Lung (tissue), 17 donors: ENCODE measurements at places on chromosomes 3 and 15.

DNA sequence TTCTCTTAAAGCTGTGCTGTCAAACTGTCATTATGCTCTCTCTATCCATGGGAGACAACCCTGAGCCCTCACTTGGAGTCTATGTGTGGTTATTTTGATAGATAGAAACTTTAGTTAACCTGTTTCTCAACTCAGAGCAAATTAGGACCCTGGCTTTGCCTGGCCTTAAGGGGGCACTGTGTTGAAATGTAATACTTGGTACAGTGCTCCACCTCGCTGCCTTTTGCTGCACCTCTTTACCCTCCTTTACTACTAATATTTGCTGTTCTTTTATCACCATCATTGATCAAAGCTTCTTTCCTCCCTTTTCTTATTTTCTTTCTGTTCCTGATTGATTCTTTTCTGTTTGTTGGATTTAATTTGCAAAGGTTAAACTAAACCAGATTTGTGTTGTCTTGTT, 34.3 kb downstream of the STT3B start:
- no peak for DNase-seq

GRCh38 chr3:194976049-194976451, 290.4 kb downstream of the FAM43A start:
- DNase-seq: no peak

- no peak for DNase-seq
Measured at GRCh38 chr3:38560996-38561717, 65.0 kb downstream of the EXOG start.

GRCh38 chr3:127951276-127951675, 36.2 kb downstream of the KBTBD12 start:
- no peak for DNase-seq

DNA sequence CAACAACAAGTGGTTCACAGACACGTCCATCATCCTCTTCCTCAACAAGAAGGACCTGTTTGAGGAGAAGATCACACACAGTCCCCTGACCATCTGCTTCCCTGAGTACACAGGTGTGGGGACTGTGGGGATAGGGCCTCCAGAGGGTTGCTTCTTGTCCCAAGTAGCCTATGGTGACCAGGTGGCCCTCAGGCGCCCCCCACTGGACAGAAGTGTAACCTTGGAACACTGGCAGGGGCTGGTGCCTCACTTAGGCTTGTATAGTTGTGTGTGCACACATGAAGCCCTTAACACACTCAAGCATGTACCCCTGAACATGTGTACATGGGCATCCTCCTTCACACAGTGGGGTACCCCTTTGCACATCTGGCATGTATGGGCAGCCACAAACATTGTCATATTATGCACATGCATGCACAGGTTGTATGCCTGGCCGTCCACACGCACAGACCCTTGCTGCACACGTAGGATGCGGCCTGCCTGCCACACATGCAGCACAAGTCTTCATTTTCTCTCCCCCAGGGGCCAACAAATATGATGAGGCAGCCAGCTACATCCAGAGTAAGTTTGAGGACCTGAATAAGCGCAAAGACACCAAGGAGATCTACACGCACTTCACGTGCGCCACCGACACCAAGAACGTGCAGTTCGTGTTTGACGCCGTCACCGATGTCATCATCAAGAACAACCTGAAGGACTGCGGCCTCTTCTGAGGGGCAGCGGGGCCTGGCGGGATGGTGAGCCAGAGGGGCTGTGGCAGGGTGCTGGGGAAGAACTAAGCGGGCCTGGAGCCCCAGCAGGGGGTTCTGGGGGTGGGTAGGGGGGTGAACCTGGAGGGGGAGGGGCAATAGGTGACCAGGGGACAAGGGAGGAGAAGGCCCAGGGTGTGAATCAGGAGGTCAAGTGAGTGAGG, 11.7 kb upstream of the SEMA3B start:
- DNase-seq: no peak

GRCh38 chr15:42742149-42742548, 5.2 kb upstream of the CDAN1 start:
- no peak for DNase-seq

GRCh38 chr3:194945508-194945907, 259.8 kb downstream of the FAM43A start:
- DNase-seq: no peak

- DNase-seq: no peak
Measured at GRCh38 chr15:81282911-81283310, 41.0 kb downstream of the STARD5 start.

GRCh38 chr15:41877631-41878354, 16.1 kb downstream of the SPTBN5 start:
- no peak for DNase-seq

DNA sequence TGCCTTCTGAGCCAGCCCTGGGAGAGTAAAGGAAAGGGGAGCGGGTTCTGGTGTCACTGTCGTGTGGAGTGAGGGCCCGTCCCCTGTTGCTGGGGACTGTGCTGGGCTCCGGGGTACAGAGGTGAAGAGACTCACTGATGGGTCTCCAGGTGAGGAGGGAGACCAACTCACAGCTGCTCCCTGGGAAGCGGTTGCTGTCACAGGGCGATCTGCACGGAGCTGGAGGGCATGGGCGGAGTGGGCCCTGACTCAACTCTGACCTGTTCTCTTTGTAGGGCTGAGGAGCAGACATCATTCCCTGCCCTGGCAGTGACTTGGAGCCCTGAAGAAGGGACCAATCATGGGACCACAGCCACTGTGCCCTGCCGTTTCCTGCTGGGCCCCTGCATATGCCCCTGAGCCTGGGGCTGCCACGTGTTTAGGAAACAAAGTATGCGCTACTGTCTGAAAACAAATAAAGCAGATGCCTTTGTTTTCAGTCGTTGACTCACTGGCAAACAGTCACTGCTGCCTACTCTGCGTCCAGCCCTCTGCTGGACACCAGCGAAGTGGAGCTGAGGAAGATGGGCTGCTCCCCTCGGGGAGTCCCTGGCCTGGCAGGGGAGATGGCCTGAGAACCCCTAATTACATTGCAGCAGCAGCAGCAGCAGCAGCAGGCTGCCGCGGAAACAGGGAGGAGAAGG, 22.9 kb upstream of the PLXNA1 start:
- DNase-seq: no peak

- no peak for DNase-seq
Measured at GRCh38 chr15:66291816-66292570, 1.4 kb upstream of the DIS3L start.

DNA sequence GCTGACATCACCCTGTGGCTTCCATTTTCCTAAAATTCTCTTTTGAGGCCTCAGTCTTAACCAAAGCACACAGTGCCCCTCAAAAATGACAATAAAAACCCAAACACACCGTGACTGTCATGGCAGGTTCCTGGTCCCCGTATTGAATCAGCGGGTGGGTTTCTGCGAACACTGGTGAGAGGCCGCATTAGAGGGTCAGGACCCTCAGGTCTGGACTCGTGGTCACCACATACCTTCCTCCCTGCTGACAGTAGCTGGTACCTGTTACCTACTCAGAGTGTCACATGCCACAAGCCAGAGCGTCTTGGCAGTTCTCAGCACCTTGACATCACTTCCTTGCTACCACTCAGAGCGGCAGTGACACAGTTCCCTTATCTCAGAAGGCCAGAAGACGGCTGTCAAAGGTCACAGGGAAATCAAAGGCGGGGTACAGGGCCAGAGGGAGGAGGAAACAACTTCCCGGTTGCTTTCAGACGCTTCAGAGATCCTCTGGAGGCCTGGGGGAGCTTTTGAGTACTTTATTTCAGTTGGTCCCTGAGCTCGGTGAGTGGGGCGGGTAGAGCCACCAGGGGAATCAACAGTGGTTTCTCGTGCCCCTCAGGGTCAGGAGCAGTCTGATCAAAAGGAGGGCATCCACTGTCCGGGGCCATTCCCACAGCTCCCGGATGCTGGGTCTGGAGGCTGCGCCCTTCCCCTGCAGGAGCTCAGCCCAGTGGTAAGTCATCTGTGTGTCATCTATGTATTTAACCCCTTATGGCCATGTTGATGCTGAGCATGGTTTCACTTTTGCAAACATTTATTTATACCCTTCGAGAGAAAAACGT, at the start of the genes CCR5AS and CCRL2:
Gene CCR5AS, minus strand, starts transcription at position 279 of the 824 bp plus-strand sequence.
Gene CCRL2, plus strand, starts transcription at position 472 of the 824 bp plus-strand sequence. CDS start 821 bp downstream, outside the sequence.
- peak; percentile 78 for DNase-seq

GRCh38 chr15:98955961-98956723, 51.5 kb downstream of the PGPEP1L start:
- DNase-seq: peak; percentile 78

DNA sequence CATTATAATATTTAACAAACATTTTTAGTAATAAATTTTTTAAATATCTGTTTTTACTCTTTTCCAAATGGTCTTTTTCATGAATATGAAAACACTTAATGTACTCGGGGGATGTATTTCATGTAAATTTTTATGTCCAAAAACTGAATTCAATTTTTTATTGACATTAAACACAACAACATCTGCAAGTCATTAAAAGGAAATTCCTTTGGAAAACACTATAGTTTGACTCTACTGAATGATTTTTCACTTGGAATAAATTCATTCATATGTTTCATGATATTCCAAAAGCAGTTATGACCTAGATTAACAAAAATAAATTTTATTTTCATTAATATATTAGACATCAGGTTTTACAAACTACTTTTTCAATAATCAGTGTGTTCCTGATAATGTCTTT, 239.8 kb upstream of the AGTR1 start:
- DNase-seq: no peak

DNA sequence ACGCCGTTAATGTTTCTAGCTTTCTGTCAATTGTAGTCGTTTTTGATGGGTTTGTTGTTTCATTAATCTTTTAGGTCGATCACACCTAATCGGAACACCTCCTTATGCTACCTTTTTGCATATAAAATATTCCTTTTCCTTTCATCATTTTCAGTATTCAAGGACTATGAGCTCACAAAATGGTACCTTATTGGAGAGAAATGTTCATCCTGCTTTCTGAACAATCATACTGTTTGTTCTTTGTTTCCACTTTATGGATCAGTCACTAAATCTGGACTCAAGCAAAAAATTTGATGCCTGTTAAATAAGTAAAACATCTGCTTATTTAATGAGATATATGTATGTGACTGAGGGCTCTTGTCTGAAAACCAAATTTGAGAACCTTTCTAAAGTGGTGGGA, 1.1 kb downstream of the KIF15 start:
- DNase-seq: no peak

- no peak for DNase-seq
Measured at GRCh38 chr3:122004991-122005565, 17.0 kb downstream of the ILDR1 start.

- no peak for DNase-seq
Measured at GRCh38 chr3:188559072-188559429, 405.1 kb downstream of the LPP start.

GRCh38 chr15:31271711-31272557, 54.7 kb upstream of the KLF13 start:
- no peak for DNase-seq

DNA sequence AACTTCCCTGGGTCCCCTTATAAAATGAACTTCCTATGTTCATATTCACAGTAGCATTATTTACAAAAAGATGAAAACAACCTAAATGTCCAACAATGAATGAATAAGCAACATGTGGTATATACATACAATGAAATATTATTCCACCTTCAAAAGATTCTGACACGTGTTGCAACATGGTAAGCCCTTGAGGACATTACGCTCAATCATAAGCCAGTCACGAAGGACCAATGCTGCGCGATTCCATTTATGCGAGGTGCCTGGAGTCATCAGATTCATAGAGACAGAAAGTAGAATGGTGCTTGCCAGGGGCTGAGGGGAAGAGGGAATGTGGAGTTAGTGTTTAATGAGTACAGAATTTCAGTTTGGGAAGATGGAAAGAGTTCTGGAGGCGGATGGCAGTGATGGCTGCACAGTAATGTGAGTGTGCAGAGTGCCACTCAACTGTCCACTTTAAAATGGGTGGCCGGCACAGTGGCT, 88.8 kb upstream of the ALDH1A3 start:
- DNase-seq: no peak

- no peak for DNase-seq
Measured at GRCh38 chr3:155032918-155033317, 47.2 kb upstream of the MME start.

- DNase-seq: no peak
Measured at GRCh38 chr3:113143353-113143752, 68.0 kb upstream of the BOC start.

DNA sequence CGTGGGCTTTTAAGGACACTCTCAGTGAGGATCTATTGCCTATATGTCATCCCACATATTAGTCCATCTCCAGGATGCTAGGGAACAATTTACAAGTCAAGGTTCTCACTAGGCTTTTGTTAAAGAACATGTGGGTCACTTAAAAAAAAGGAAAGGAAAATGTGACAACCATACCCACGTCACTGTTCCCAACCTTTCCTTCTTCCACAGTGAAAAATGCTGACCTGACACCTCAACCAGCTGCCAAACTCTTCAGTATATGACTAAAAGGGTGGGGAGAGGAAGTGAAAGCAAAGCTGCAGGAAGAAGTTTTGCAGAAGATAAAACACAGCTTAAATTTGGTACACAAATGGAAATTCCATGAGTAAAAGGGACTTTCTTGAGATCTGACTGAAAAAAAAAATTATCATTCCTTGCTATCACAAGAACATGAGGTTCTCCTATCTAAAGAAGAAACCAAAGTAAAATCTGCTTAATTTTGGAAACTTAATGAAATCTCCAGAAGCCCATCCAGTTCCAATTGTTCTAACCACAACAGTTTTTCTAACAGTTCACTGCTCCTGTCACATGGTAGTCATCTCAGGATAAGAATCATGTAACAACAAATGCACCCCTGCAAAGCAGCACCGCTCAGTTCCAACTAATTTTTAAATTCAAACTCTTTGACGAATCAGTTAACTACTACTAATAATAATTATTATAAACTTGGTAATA, 117.0 kb upstream of the TSPAN3 start:
- DNase-seq: peak; percentile 81

DNA sequence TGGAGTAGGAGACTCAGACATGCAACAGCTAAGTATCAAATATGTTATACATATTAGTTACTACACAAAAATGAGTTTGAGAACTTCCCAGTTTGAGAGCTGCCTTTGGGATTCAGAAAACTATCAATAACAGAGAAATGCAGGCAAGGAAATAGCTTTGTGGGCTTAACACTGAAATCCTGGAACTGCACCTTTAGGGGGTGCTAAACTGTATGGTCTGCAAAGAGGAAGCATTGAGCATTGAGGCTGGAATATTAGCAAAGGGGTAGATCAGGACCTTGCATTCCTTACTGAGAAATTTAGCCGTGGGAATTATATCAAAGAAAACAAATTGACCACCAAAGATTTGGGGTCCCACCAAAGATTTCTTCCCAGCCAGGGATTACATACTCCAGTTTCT, 580.0 kb downstream of the ZNF385D start:
- no peak for DNase-seq

- no peak for DNase-seq
Measured at GRCh38 chr15:79939399-79939798, 31.6 kb downstream of the BCL2A1 start.

- DNase-seq: no peak
Measured at GRCh38 chr3:14464141-14464465, 61.7 kb downstream of the SLC6A6 start.

- no peak for DNase-seq
Measured at GRCh38 chr15:63004211-63004610, 38.3 kb upstream of the TPM1 start.

DNA sequence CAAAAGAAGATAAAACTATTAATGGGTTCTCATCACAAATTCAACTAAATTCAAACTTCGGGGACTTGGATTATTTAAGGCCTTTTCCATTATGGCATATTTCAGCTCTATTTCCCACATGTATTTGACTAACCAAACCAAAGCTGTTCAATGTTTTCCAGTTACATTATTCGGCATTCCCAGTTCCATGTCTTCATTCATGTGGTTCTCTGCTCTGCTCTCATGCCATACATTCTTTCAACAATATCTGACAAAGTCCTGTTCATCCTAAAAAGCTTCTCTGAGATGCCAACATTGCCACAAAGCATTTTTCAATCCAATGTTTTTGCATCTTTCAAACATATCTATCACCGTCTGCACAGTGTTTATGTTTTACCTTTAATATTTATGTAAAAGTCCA, 141.4 kb downstream of the GREM1 start:
- DNase-seq: no peak
